Activated CD4-positive, alpha-beta T cell treated with anti-CD3 and anti-CD28 coated beads, Interleukin-2, amount 10 ng/mL, durations not matched to agents 7 days and 5 days (primary cell): ENCODE measurements at places on chromosomes 7 and 10. TPM values are rescaled to one million over a fixed set of nuclear protein-coding genes. Genes with fewer than 3 reads are reported as not detected.

DNA sequence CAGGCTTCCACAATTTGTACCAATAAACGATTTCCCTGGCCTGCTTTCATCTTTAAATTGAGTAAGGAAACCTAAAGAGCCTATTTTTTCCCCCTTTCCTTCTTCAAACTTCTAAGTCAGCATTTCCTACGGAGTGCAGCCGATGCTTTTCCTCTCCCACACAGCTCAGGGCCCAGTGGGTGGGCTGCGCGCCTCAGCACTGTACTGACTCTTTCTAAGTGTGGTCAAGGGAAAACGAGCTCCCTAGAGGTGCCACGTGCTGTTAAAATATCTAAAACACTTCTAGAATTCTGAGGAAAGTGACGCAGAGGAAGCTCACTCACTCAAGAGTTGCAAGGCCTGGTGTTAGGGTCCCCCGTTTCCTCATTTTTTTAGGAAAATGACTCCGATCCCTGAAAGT lies 29.0 kb downstream of the STEAP1B start:
- no peaks in the 10 kb centered on the region for H3K4me1 ChIP-seq
- no peak overlapping the region for H3K27ac ChIP-seq
- H3K27me3 ChIP-seq = peaks cover 4% of the 10 kb centered on the region
- no peak overlapping the region for H3K4me3 ChIP-seq
- H3K36me3 ChIP-seq = no peaks in the 10 kb centered on the region

DNA sequence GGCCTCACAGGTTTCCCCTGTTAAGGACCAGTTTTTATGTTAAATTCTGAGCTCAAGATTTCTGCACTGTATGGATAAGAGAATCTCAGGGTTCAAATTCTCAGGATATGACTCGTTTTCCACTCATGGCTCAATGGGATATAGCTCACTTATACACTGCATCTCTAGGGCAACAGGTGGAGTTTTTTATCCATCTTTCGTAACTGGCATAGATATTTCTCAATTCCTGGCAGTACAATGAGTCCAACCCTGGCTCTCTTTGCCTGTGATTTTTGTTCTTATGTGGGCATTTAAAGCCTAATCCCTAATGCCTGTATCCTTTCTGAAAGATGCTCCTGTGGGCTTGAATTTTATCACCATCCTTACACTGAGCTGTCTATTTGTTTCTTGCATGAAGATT lies 7.6 kb downstream of the CCDC172 start:
- DNase-seq = no peak
- H3K27ac ChIP-seq = no peak overlapping the region
- no peak overlapping the region for H3K4me3 ChIP-seq
- no peaks in the 10 kb centered on the region for H3K4me1 ChIP-seq
- H3K36me3 ChIP-seq = no peaks in the 10 kb centered on the region
- H3K27me3 ChIP-seq = peaks cover 3% of the 10 kb centered on the region

GRCh38 chr7:105438847-105439173 lies 50.1 kb upstream of the SRPK2 start:
- DNase-seq = no peak
- no peaks in the 10 kb centered on the region for H3K27me3 ChIP-seq
- no peak overlapping the region for H3K27ac ChIP-seq

DNA sequence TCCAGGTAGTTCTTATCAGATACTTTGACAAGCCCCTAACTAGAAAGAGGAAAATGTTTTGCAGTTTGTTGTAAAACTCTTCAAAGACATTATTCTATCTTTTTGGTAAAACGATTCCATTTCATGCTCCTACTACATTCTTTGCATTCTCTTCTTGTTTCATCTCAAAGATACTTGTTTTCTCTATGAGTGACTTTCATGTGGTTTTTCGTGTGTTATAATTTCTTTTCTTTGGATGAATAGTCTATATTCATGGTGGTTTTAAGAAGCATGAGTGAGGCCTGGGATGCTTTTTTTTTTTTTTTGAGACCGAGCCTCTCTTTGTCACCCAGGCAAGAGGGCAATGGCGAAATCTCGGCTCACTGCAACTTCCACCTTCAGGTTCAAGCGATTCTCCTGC lies 292.5 kb upstream of the LYZL1 start:
- DNase-seq = no peak
- H3K27me3 ChIP-seq = peaks cover 2% of the 10 kb centered on the region
- H3K4me3 ChIP-seq = no peak overlapping the region
- no peaks in the 10 kb centered on the region for H3K4me1 ChIP-seq
- no peaks in the 10 kb centered on the region for H3K36me3 ChIP-seq
- no peak overlapping the region for H3K27ac ChIP-seq

- H3K27ac ChIP-seq = no peak overlapping the region
- H3K4me1 ChIP-seq = peaks cover 40% of the 10 kb centered on the region
- DNase-seq = no peak
These were observed 10.2 kb downstream of the KBTBD2 start for GRCh38 chr7:32881074-32881982.

GRCh38 chr7:137407078-137407477 lies 63.5 kb upstream of the PTN start:
- no peak overlapping the region for H3K27ac ChIP-seq
- H3K27me3 ChIP-seq = no peaks in the 10 kb centered on the region
- DNase-seq = no peak
- no peaks in the 10 kb centered on the region for H3K36me3 ChIP-seq
- H3K4me1 ChIP-seq = no peaks in the 10 kb centered on the region
- no peak overlapping the region for H3K4me3 ChIP-seq

CPEB3 gene
- total RNA-seq = 2.6 TPM
